ENCODE measurements at places on chromosomes 2 and 18. TPM values are rescaled to one million over a fixed set of nuclear protein-coding genes. Genes with fewer than 3 reads are reported as not detected.

The GKN1 gene
- not detected for total RNA-seq

The LRATD1 gene
- 0.47 TPM for total RNA-seq

The ABCB11 gene
- not detected for total RNA-seq

The TXNL4A gene
- total RNA-seq = 85.2 TPM

The ST8SIA5 gene
- not detected for total RNA-seq

Data from smooth muscle cell of the coronary artery (primary cell).